ENCODE measurements at places on chromosomes 6 and 20.

DNA sequence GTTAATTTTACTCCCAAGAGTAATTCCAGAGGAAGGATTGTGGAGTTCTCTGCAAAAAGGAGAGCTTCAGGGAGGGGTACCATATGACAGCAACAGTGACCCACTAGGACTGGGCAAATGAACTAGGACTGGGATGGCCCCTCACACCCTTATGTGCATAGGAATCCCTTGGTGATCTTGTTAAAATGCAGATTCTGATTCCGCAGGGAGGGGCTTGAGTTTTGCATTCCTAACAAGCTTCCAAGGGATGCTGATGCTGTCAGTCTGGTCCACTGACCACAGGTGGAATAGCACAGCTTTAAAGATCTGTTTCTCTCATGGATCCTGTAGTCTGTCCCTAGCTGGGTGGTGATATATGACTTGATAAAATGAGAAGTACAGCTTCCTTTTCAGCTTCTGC, 6.3 kb upstream of the FOXA2 start:
- DNase-seq: no peak

DNA sequence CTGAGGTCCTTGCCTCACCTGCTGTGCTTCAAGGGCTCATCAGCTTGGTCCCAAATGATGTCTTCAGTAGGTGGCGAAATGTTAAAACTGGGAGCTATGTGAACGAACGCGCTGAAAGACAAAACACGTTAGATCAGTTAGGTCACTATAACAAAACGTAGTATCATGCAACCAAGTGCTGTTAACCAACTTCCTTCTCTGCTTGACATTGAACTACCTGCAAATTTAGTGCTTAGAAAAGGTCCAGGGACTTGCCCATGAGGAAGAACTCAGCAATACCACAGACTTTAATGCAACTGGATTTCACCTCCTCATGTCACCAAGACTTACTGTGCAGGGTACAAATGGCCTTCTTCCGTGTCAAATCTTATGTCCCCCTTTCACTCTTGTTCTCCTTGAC, 24.8 kb downstream of the BACH2 start:
- DNase-seq: no peak

DNA sequence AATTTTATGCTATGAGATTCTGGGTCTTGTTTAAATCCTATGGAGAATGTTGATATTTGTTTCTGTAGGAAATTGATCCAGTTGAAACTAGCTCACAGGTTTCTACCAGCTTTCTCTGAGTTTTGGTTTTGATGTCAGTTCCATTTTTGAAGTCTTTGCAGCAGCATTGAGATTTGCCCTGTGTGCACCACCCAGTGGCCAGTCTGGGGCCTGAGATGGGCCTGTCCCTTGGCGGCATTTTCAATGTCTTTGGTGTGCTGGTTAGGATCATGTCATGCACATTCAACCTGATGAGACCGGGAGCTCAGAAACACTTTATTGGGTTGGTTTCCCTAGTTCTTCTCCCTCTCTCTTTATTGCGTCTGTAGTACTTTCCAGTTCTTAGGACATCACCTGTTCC, 395.2 kb upstream of the MAP3K7 start:
- no peak for DNase-seq

DNA sequence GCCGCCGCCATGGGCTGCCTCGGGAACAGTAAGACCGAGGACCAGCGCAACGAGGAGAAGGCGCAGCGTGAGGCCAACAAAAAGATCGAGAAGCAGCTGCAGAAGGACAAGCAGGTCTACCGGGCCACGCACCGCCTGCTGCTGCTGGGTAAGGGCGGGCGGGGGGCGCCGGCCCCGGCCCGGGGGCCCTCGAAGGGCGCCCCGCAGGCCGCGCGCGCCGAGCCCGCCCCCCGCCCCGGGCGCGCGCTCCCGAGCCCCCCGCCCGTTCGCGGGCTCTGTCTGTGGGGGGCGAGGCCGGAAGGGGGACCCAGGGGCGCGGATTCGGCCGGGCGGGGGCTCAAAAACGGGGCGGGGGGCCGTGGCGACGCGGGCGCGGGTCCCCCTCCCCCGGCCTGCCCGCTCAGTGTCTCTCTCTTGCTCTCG, 39.2 kb downstream of the GNAS start:
- DNase-seq: no peak

GRCh38 chr6:100257793-100258395, 206.8 kb downstream of the SIM1 start:
- DNase-seq: no peak

- DNase-seq: peak; percentile 28
These were observed 86.8 kb upstream of the SNAP25 start for GRCh38 chr20:10131732-10132345.

GRCh38 chr6:62217866-62218265, 68.2 kb downstream of the KHDRBS2 start:
- DNase-seq: no peak

GRCh38 chr20:36097337-36098151, 57.0 kb upstream of the EPB41L1 start:
- DNase-seq: peak; percentile 93

DNA sequence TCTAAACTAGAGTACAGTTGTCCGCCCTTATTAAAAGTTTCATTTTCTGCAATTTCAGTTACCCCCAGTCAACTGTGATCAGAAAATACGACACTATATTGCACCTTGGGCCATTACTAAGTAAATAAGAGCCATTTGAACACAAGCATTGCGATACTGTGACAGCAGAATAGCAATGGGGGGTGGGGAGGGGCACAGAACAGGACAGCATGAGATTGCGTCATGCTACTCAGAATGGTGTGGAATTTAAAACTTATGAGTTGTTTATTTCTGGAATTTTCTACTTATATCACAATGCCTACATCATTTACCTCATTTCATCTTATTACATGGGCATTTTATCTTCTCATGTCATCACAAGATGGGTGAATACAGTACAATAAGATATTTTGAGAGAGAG, 166.3 kb downstream of the MANEA start:
- DNase-seq: no peak

DNA sequence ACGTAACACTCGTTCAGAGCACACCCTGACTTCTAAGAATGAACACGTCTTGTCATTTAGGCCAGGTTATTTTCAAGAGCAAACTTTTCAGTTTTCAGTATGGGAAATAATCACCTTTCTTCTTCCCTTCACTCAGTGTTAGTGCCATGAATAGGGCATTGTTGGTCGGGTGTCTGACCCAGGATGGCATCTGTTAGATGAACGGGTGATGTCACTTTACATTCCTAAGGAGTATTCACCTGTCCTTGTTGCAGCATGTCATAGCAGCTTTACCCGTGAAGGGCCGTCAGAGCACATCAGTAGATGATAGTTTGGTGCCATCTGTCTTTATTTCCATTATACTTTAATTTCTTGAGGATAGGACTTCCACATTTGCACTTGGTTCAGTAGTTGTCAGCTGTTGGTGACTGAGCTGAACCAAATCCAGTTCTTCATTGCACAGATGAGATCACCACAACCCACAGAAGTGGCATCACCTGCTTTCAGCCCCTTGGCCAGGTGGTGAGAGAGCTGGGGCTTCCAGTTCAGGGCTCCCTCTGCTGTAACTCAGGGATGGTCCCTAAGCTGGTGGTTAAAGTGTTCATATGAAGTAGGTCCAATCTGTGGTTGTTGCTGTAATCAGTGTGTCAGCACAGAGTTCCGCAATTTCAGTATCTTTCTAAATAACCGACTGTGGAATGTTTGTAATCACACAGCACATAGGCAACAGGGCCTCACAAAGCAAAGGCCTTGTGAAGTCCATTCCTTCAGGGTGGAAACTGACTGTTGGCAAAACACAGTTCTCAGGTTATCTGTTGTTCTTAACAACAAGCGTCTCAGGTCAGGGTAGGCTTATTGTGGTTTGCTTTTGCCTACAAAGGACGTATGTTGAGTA, 68.2 kb downstream of the FAM120B start:
- no peak for DNase-seq

DNA sequence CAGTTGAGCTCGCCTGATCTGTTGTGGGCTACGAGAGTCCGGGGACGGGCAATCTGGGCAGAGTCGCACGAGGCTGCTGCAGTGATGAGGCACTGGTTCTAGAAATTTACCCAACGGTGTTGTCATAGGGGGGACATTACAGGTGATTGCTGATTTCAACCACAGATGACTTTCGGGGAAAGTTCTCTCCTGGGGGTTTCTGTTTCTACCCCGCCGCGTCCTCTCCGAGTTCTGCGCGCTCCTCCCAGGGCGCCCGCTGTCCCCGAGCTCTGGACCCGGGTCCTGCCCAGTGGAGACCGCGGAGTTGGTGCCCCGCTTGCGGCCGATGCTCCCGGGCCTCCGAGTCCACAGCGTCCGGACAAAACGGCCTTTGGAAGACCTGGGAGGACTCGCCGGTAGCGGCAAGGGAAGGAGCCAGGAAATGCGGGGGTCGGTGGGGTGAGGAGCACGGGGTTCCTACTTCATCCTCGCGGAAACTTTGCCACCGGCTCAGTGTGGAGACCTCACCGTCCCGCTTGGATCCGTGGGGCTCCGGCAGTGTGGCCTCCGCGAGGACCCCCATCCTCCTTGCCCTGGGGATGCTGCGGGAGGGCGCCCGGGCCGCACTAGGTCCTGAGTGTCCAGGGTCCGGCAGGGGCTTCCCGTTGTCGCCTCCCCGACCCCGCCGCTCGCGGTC, 12.3 kb upstream of the RAET1L start:
- no peak for DNase-seq

GRCh38 chr6:1285556-1285955, 26.3 kb upstream of the FOXQ1 start:
- no peak for DNase-seq

GRCh38 chr6:139433631-139434419, 59.4 kb upstream of the CITED2 start:
- DNase-seq: no peak

DNA sequence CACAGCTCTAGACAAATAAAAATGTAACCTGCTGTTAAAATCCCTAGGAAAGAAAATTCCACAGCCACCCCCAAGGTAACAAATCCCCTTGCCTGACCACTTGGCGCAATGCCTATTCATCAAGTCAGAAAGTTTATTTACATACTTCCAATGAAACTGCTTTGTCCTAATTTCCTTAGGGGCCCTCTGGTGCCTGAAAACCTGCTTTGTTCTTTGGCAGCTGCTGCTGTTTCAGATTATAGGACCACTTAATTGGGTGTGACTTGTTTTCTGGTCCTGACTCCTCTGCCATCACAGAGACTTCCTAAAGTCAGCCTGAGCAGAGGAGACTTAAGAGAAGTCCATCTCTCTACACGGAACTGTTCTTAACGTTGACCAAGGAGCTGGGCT, 323.6 kb downstream of the UBE3D start:
- no peak for DNase-seq

DNA sequence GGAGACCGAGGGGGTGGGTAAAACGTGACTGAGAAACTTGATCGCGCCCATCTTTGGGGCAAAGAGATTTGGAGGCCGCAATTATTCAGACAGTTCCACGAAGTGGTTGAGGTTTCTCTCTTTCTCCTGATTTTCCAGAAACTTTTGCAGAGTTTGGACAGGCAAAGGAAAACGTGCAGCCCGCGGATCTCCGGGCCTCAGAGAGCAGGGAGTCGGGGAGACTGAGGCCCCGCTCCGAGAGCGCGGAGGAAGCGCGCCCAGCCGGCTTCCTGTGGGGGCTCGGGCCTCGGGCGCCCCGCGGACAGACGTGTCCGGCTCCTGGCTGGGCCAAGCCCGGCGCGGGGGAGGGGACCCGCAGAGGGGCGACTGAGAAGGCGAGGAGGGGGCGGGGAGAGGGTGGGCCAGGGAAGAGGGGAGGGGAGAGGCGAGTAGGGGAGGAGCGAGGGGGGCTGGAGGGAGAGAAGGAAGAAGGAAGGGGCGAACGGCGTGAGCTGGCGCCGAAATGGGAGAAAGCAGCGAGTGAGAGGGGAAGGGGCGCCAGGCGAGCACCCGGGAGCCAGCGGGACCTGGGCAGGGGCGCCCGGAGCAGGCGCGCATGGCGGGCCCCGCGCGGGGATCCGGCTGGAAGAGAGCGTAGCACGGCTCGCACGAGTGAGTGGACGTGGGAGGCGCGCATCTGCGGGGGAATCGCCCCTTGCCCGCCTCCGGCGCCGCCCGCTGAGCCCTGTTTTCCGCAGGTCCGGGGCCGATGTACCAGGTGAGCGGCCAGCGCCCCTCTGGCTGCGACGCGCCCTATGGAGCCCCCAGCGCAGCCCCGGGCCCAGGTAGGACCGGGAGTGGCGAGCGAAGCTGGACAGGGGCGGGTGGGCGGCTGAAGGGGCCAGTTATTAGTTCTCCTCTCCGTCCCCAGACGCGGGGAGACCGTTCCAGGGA, at the start of gene MDFI:
Gene MDFI (plus strand): TSS at position 467 of the 933 bp plus-strand sequence. CDS start 282 bp downstream, at position 749.
- DNase-seq: no peak

DNA sequence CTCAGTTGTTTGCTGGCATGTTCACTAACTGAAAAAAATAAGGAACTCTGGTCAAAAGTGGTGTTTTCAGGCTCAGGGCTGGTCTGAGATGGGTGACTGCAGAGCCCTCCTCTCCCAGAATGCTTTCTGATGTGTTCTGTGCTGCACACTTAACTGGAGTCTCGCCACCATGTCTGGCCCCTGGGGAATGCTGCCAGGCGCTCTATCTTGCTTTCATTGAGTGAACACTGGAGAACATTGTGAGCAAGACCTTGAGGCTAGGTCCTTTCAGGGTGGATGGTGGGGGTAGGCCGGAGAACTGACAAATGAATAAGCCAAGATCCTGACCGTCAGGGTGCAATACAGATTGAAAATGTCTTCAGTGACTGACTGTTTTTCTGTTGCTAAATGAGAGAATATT, 19.5 kb downstream of the PANK2 start:
- no peak for DNase-seq

- DNase-seq: no peak
These were observed 451.2 kb downstream of the TFAP2B start for GRCh38 chr6:51269876-51270275.

DNA sequence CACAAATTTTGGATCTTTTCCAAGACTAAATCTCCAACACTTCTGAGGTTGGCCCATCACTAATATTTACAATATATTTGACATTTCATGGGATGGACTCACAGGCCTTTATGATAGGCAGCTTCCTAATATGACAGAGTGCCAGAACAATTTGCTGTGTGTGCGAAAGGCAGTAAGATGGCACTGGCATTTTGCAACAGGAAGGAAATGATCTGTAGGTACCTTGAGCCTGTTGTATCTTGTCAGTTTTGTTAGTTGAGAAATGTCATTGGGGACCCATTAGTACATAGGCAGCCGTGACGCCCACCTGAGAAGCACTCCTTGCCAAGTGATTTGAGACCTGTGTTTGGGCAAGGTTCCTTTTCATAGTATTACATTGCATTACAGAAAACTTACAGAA, 153.4 kb upstream of the HEY2 start:
- DNase-seq: no peak

- no peak for DNase-seq
These were observed 98.8 kb downstream of the YTHDF1 start for GRCh38 chr20:63117151-63117550.

- no peak for DNase-seq
These were observed 11.1 kb upstream of the ITPR3 start for GRCh38 chr6:33610067-33610466.

- DNase-seq: no peak
These were observed 157.4 kb downstream of the TFAP2C start for GRCh38 chr20:56786503-56786902.

DNA sequence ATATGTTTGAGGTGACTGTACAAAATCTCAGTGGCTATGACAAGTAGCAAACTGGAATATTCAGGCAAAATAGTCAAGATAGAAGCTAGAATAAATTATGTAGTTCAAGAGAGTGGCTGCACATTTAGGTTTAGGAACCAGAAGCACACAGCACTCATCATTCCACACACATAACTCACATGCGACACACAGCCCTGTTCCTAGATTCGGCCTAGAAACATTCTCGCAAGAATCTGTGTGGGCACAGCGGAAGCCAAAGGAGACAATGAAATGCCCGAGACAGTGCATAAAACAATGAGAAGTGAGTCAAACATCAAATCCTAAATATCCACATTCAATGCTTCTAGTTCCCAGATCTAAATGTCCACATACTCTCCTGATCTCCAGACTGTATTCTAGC, 9.5 kb upstream of the SUPT3H start:
- no peak for DNase-seq
